Uterus (tissue), 4 donors: ENCODE measurements at places on chromosomes 3 and 15. TPM values are rescaled to one million over a fixed set of nuclear protein-coding genes. Genes with fewer than 3 reads are reported as not detected.

Gene DAZL
- total RNA-seq = 0.21 TPM

Gene SERPINI2
- total RNA-seq = not detected

Gene C3orf49
- not detected for total RNA-seq

Gene GOLGA8M
- 5.1 TPM for total RNA-seq

Gene GPR149
- total RNA-seq = not detected

Gene CRYBG3
- 37.3 TPM for total RNA-seq

DNA sequence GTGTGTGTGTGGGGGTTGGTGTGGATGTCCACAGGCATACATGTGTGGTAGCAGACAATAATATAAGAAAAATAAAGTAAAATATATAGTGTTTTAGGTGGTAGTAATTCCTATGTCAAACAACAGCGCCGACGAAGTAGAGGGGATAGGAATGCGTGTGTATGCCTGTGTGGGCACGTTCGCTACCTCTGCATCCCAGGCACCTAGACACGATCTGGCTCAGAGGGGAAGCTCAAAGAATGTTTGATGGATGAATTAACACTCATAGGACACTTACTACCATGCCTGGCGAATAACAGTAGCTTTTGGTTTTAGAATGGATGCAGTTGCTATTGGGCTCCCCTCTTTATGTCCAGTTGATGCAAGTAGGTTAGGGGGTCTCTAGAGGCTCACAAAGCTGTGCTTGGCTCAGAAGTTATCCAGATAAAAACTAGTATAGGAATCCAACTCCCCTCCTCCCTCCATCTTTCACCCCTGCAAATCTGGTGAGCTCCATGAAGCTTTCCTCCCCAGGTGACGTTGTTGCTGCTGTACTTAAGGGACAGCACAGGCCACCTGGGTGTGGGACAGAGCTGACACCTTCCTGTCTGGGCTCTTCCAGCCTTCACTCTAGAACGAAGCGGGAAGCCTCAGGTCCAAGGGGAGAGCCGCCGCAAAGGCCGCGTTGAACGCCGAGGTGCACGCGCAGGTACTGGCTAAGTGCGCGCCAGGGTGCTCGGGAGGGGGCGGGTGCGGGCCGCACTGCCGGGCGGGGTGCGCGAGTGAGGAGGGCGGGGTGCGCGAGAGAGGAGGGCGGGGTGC, 192.6 kb upstream of the LYSMD4 start:
- DNase-seq = peak; percentile 54

DNA sequence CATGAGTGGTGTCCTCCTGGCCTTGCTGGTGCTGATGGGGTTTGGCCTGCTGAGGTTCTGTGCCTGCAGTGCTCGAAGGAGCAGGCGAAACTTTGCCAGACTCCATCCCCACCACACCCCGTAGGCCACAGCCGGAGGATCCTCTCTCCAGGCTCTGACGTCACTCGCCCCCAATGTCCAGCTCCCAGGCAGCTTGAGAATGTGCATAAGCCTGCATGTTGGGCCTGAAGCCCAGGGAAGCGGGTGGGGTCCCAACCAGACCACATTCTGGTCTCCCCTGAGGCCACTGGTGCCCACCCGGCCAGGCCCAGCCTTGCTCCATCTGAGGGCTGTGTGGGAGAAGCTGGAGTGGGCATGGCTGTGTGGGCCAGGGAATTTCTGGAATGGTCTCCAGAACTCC, 109.8 kb downstream of the ASB7 start:
- DNase-seq = peak; percentile 75

GRCh38 chr3:170508839-170509238, 77.0 kb downstream of the SLC7A14 start:
- no peak for DNase-seq

DNA sequence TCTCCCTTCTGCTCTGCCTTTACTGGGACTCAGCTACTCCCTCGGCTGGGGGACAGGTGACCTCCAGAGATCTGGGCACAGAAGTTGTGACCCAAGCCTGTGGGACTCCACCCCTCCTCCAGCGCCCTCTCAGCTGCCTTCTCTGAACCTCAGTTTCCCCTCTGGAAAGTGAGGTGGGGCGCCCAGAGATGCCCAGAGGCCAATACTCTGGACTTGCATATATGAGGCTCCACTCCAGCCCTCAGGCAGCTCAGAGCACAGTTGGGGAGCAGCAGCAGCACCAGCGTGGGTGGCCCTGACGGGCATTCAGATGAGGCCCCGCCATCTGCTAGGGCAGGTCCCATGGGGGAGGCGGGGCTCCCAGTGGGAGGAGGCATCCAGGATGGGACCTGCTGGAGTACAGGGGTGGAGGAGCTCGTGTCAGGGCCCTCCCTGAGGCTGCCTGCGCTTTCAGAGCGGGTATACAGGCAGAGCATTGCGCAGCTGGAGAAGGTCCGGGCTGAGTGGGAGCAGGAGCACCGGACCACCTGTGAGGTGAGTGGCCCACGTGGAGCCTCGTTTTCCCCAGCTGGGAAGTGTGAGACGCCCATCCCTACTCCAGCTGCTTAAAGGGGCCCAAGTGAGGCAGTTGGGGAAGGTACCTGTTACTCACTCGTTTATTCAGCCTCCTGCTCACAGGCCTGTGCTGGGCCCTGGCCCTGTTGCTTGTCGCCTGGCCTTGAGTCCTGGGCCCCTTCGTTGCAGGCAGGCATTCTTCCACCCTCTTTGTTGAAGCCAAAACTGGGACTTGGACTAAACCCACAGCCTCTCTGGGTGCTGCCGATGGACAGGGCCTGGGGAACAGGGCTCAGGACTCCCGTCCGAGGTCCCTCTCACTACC, 35.4 kb downstream of the PSTPIP1 start:
- peak; percentile 11 for DNase-seq

DNA sequence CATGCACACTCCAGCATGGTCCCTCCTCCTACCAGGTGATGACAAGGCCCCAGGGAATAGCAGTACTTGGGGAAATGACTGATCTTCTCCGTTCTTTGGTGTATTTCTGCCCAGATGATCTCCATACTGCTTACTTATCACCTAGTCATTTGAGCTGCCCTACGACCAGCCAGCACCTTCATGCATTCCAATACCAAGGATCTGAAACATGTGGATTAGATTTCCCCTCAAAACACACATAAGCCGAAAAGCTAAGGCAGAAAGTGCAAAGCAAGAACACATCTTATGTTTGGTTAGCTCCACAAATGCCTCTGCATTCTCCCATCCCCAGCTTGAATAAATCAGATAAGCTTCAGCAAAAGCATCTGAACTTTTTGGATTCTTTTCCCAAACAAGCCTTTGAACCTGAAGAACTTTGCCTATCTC, 64.8 kb upstream of the BCL6 start:
- no peak for DNase-seq

GRCh38 chr3:59547874-59548273, 498.0 kb upstream of the CFAP20DC start:
- DNase-seq = no peak

- no peak for DNase-seq
Observed at GRCh38 chr15:55279746-55280351, 9.8 kb downstream of the RAB27A start.

DNA sequence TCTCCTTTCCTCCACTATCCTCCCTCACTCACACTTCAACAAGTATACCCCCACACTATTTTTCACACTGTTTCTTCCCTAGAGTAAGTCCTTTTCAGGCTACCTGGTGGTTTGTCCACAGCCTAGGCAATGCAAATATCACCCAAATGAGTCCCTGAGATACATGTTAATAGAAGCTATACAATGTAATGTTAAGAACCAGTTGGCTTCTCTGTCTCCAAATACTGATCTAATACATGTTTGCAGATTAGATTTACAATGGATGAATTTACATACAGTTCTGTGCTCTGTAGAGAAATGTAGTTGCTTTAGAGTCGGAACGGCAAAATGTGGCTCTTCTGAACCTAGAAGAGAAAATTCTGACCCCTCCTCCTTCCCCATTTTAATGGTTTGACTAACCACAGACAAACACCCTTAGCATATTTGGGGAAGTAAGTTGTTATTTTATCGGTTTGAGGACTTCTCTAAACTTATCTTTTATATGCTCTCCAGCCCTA, 63.6 kb upstream of the MBNL1 start:
- DNase-seq = no peak

DNA sequence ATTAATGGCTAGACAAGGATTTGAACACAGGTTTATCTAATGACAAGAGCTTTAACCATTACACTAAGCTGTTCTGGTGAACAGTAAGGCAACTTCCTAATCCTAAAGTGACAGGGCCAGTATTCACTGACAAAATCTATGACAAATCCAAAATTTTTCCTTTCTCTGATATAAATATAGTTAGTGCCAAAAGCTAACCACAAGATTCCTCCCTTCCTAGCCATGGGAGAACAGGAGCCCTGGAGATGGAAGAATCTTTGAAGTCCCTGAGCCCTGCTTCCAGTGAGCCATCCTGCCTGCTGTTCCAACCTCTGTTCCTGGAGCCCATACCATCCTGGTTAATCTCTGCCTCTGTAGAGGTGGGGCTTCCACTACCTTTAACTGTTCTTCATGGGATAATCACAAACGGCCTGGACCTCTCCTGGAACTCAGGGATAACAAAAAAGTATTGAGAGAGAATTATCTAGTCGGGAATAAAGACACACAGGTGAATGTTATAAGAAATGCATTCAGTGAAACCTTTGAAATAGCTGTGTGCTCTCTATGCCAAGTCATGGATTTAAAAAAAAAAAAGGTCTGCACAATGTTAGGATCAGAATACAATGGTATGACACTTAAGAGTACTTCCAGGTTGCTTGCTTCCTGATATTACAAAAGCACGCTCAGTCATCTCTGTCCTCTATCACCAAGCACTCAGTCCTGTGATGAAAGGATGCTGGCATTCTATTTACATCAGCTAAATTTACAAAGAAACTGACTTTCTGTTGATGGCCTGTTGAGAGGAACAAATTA, 235.8 kb downstream of the SUCLG2 start:
- DNase-seq = no peak

GRCh38 chr3:190671658-190672057, 157.8 kb downstream of the IL1RAP start:
- DNase-seq = no peak

DNA sequence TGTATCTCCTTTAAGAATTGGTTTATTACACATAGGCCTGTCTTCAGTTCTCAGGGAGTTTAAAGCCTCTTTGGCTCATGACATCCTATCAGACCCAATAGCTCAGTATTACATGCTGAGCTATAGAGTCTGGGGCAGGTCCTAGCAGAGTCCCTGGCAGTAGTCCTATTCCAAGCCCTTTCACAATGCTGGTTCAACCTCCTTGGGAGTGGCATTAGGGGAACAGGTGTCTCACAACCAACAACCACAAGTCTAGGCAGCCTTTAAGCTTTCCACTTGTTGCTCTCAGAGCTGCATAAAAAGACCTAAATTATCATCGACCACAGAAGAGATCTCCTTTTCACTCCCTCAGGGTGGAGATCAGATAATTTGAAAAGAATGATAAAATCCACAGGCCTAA, 22.8 kb upstream of the C2CD4B start:
- no peak for DNase-seq

DNA sequence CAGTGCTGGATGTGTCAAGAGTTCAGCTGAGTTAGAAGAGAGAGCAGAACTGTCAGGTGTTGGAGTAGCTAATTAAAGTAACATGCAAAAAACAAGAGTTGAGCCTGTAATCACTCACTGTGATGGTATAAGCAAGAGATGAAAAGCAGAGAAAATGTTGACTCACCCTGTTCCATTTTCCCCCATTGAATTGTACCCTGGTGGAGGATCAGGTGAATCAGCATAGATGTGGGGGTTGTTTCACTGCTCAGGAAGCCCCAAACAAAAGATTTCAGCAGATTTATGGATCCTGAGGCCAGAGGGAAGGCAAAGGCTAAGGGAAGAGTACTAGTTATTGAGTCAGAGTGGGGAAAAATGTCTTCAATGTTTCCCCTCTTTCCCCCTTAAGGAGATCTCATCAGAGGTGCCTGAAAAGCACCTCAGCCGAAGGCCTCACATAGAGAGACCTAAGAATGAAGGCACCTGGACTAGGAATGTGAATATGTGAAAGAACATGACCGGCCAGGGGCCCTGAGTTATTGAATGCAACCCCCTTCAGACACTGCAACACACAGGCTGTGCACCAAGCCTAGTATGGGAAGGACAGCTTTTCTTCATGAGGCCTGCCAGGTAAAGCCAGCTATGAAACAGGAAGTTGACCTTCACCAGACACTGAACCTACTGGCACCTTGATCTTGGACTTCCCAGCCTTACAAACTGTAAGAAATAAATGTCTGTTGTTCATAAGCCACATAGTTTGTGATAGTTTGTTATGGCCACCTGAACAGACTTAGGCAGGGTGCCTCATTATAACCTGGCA, 90.1 kb downstream of the TMCO5A start:
- DNase-seq = no peak

DNA sequence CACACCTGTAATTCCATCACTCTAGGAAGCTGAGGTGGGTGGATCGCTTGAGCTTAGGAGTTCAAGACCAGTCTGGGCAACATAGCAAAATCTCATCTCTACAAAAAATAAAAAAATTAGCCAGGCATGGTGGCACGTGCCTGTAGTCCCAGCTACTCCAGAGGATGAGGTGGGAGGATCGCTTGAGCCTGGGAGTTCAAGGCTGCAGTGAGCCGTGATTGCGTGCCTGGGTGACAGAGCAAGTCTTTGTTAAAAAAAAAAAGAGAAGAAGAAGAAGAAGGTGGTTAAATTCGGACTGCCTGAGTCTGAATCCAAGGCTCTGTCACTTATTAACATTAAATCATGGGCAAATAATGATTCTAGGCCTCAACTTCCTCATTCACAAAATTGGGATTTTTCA, 51.0 kb downstream of the EOMES start:
- no peak for DNase-seq

DNA sequence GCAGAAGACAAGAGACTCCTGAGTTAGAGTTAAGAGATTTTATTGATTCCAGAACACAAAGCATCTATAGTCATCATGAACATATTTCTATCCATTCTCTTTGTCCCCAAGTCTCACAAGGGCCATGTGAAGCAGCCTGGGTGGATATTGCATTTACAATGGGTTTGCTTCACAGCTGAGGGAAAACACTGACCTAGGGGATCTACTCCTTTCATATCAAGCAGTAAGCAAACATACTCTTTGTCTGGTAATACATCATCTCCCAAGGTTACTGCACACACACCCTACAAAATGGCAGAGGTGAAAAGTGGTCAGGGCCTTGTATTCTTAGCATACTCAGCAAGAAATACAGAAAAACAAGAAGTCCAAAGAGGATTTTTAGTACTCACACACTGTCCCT, 267.7 kb upstream of the BCHE start:
- DNase-seq = no peak

DNA sequence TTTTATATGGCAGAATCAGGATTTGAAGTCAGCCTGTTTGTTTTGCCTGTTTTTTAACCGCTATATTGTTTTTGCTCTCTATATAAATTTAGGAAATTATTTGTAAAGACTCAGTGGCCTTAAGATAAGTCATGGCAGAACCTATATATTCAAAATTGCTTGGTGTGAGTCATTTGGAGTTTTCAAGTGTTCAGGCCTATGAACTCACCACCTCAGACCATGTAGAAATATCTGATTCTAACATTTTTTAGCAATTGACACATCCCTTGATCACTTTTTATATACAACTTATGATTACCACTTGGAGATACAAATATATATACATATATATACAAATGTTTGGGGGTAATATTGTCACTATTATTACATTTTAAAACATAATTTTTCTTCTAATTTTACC, 95.7 kb downstream of the VGLL3 start:
- no peak for DNase-seq

GRCh38 chr15:76953913-76954312, 22.4 kb downstream of the RCN2 start:
- no peak for DNase-seq

- DNase-seq = no peak
Observed at GRCh38 chr15:37361621-37362020, 261.3 kb upstream of the MEIS2 start.
